Brain (organoid and tissue), 16 donors: ENCODE measurements at places on chromosomes 4 and X.
A peak's percentile ranks its signal among the peaks of the same experiment; 100 is the strongest.

GRCh38 chr4:112057470-112057869 is 87.8 kb upstream of the FAM241A start:
- DNase-seq: no peak

DNA sequence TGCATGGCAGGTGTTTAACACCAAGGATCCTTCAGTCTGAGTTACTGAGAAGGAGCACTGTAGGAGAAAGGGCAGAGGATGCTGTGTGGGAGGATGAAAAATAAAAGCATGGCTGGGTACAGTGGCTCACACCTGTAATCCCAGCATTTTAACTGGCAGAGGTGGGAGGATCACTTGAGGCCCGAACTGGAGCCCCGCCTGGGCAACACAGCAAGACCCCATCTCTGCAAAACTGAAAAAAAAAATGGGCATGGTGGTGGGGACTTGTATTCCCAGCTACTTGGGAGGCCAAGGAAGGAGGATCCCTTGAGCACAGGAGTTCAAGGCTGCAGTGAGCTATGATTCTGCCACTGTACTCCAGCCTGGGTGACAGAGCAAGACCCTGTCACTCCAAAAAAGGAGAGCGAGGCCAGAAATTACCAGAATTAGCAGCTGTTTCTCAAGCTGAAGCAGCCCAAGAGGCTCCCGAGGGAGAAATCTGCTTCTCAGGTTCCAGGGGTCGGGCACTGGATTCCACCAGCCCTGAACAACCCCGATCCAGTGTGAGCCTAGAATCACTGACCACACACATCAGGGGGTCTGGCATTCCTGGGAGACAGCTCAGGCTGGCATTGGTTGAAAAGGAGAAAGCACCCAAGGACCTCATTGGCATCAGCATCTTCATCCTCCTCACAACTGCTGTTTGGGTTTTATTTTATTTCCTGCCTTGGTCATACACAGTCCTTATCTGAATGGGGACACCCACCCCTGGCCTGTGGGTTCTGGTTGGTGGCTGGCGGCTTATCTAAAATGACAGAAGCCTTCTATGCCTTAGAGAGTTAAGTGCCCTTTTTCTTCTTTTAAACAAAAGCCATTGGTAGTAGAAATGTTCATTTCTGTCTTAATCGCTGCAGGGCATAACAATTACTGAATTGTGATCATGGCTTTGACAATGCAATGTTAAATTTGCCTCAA is 66.3 kb upstream of the TRIM2 start:
- DNase-seq: no peak

GRCh38 chr4:176358083-176358469 is 38.3 kb downstream of the SPCS3 start:
- DNase-seq: no peak

DNA sequence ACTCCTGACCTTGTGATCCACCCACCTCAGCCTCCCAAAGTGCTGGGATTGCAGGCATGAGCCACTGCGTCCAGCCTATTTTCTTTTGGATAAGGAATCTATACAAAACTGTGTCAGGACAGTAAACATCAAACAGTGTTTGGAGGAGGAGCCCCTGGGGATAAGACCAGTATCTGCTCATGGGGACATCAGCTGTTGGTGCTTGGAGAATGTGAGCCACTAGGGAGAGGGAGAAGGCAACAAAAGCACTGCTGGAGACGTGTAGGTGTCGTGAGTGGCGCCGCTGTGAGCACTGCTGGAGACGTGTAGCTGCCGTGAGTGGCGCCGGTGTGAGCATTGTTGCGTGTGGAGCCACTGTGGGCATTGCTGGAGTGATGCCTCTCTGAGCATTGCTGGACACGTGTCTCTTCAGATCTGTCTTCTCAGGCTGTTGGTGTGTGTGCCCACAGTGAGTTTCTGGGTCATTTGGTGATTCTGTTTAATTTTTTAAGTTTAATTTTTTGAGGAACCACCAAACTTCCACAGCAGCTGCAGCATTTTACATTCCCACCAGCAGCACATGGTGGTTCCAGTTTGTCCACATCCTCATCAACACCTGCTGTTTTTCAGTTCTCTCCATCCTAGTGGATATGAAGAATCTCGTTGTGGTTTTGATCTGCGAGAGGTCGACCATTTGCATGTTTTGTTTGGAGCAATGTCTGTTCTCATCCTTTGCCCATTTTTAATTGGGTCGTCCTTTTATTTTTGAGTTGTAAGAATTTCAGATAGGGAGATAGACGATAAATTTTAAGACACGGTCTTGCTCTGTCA is 19.0 kb downstream of the DGKQ start:
- no peak for DNase-seq

DNA sequence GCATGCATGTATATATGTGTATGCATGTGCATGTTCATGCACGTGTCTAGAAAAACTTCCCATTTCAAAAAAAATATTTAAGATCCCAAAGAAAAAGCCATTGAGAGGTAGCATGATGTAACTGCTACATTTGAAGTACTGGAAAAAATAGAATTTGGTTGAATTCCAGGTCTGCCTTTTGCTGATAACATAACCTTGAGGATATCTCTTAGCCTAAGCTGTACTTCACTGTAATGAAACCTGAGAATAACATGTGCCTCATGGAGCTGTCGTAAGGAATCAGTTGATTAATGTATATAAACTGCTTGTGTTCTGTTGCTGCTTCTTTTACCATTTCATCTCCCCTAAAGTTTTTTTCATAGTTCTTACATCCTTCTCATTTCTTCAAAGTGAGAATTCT is 351.8 kb downstream of the GRIA2 start:
- DNase-seq: no peak

GRCh38 chr4:26161030-26161824 is 159.6 kb upstream of the RBPJ start:
- DNase-seq: peak; percentile 33
